ENCODE measurements at places on chromosomes 12 and 14. TPM values are rescaled to one million over a fixed set of nuclear protein-coding genes. Genes with fewer than 3 reads are reported as not detected.
A peak's percentile ranks its signal among the peaks of the same experiment; 100 is the strongest.

DNA sequence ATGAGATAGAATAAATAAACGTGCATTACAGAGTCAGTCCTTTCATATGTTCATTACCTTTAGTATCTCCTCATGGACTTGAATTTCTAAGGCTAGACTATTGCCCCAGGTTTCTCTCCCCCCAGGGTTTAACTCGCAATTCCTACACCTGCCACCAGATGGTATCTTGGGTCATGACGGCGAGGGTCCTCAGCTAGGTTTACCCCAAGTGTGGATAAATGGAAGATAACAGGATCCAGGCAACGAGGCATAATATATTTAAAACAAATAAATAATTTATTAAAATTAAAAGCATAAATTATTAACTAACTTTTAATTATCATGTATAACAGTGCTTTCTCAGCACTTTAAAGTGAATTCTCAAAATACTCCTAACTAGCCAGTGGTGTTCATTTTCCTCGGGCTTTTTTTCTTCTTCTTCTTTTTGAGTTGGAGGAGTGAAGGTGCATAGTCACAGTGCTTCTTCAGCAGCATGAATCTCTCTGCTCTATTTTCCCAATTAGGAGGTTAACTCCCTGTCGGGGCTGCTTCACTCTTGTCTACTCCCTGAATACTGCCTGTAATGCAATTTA lies 243.5 kb upstream of the CAND1 start:
- H3K36me3 ChIP-seq = no peaks in the 10 kb centered on the region
- no peaks in the 10 kb centered on the region for H3K4me1 ChIP-seq
- H3K27me3 ChIP-seq = no peaks in the 10 kb centered on the region
- no peak for DNase-seq
- H3K4me3 ChIP-seq = no peak overlapping the region

DNA sequence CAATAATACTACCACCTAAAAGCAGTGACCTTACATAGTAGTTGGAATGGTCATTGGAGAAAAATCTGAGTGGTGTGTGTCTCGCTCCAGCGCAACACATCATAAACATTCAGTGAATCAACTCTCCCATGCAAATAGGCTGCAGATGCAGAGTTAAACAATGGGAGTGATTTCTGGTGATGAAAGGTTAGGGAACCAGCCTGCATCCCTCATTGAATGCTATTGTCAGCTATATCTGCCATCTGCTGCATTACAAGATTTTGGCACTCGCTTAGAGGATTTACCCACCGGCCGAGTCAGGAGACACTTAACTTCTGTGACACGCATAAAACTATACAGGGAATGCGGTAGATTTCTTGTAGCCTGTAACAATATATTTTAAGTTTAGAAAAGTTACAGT lies 900.9 kb downstream of the FLRT2 start:
- DNase-seq = no peak
- H3K4me1 ChIP-seq = no peaks in the 10 kb centered on the region
- H3K36me3 ChIP-seq = no peaks in the 10 kb centered on the region
- no peak overlapping the region for H3K27ac ChIP-seq
- H3K27me3 ChIP-seq = no peaks in the 10 kb centered on the region

- no peaks in the 10 kb centered on the region for H3K4me1 ChIP-seq
- no peaks in the 10 kb centered on the region for H3K36me3 ChIP-seq
- H3K27me3 ChIP-seq = no peaks in the 10 kb centered on the region
- H3K27ac ChIP-seq = no peak overlapping the region
These were observed 13.5 kb downstream of the ISCA2 start for GRCh38 chr14:74507085-74507484.

AMDHD1 gene
- total RNA-seq = 1.1 TPM

DNA sequence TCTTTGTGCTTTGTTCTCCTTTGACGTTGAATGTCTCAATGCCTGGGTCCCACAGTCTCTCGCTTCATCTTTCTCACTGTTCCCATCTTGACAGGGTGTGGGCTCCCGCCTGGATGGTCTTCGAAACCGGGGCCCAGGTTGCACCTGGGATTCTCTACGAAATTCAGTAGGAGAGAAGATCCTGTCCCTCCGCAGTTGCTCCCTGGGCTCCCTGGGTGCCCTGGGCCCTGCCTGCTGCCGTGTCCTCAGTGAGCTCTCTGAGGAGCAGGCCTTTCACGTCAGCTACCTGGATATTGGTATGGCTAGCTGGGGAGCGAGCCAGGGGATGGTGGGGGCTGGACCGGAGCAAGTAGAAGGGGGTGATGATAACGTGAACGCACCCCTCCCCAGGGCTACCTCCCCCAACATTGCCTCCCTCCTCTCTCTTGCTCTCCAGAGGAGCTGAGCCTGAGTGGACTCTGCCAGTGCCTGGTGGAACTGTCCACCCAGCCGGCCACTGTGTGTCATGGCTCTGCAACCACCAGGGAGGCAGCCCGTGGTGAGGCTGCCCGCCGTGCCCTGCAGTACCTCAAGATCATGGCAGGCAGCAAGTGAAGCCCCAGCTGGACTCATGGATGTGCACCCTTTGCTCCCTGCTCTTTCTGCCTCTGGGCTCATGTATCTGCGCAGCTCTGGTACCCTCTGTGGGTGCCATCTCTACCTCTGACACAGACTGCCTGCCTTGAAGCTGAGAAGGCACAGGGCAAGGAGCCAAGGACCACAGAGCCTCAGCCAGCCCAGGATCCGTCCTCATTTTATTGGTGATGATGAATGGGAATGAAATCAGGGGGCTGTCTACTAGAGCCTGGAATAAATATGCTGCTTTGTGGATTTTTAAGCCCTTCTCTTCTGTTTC lies 1.5 kb downstream of the NPFF start:
- H3K4me3 ChIP-seq = no peak overlapping the region
- no peak for DNase-seq
- peaks cover 15% of the 10 kb centered on the region for H3K36me3 ChIP-seq

DNA sequence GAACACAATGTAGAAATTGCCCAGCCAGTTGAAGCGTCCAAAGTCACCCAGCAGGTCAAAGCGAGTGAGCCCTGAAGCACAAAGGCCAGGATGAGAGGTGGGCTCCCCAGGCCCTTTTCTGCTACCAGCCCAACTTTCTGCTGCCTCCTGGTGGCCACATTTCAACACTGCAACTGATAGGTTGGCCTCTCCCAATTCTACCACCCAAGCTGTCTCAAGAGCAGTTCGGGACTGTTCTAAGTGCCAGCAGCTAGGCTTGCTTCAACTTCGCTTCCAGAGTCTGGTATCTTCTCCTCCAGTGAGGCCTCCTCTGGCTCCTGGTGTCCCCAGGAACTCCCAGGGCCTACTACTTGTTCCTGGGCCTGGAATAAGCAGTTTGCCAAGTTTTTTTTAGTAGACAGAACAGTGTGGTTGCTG lies 3.4 kb upstream of the DHH start:
- H3K27me3 ChIP-seq = no peaks in the 10 kb centered on the region
- no peak overlapping the region for H3K27ac ChIP-seq
- H3K4me1 ChIP-seq = no peaks in the 10 kb centered on the region
- DNase-seq = peak; percentile 61
- H3K36me3 ChIP-seq = peaks cover 58% of the 10 kb centered on the region

SNRNP35 gene
- 43.2 TPM for total RNA-seq

DNA sequence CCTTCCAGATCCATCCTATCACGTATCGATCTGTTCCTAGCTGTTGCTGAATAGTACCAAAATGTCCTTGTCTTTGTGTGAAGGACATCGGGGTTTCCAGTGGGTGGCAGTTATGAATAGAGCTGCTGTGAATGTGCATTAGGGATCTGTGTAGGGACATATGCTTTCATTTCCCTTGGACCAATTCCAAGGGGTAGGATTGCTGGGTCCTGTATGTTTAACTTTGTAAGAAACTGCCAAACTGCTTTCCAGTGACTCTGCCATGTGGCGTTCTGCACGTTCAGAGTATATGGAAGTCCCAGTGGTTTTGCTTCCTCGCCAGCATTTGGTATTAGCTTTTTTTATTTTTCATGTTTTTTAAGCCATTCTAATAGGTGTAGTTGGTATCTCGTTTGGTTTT lies 28.6 kb downstream of the PACS2 start:
- no peaks in the 10 kb centered on the region for H3K27me3 ChIP-seq
- DNase-seq = no peak
- H3K4me3 ChIP-seq = no peak overlapping the region
- no peak overlapping the region for H3K27ac ChIP-seq
- no peaks in the 10 kb centered on the region for H3K36me3 ChIP-seq

DNA sequence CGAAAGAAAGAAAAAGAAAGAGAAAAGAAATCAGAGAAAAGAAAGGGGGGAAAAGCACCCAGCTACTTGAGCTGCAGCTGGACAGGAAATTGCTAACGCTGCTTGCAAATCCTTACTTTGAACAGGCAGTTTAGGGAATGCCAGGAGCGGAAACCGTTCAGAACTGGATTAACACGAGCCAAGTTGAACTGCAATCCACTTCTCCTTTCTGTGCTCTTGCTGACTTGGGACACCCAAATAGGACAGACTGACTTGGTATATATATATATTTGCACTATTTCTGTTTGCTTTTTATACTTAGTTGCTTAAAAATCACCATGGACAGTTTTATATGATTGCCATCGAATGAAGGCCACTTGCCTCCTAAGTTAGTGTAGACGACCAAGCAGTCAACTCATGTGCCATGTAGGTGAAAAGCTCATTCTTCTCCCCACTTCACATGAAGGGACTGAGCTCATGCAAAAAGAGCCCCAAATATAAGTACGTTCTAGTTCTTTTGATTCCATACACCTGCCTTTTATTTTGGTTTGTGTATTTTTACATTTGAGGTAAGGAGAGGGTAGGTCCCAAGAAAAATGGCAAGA lies 5.5 kb downstream of the DUSP6 start:
- no peak overlapping the region for H3K27ac ChIP-seq
- no peaks in the 10 kb centered on the region for H3K36me3 ChIP-seq
- no peaks in the 10 kb centered on the region for H3K27me3 ChIP-seq

EML1 gene
- 1.4 TPM for total RNA-seq

ADAM20 gene
- total RNA-seq = 0.89 TPM

- no peak for DNase-seq
- H3K4me1 ChIP-seq = no peaks in the 10 kb centered on the region
- H3K4me3 ChIP-seq = no peak overlapping the region
- H3K36me3 ChIP-seq = peaks cover 14% of the 10 kb centered on the region
- H3K27me3 ChIP-seq = no peaks in the 10 kb centered on the region
These were observed 11.8 kb downstream of the ZFYVE21 start for GRCh38 chr14:103727313-103727980.

GRCh38 chr12:21941506-21942376 lies 515 bp upstream of the ABCC9 start:
- no peak overlapping the region for H3K27ac ChIP-seq
- peaks cover 23% of the 10 kb centered on the region for H3K27me3 ChIP-seq
- no peak overlapping the region for H3K4me3 ChIP-seq
- H3K36me3 ChIP-seq = no peaks in the 10 kb centered on the region

GRCh38 chr14:63088865-63089264 lies 43.6 kb upstream of the KCNH5 start:
- H3K4me3 ChIP-seq = no peak overlapping the region
- no peaks in the 10 kb centered on the region for H3K4me1 ChIP-seq
- no peaks in the 10 kb centered on the region for H3K36me3 ChIP-seq
- H3K27ac ChIP-seq = no peak overlapping the region
- DNase-seq = no peak

IFI27 gene
- total RNA-seq = 1.8 TPM

SMCO2 gene
- total RNA-seq = not detected

BMP4 gene
- total RNA-seq = 0.21 TPM

SLC5A8 gene
- not detected for total RNA-seq

GPR162 gene
- not detected for total RNA-seq

DNA sequence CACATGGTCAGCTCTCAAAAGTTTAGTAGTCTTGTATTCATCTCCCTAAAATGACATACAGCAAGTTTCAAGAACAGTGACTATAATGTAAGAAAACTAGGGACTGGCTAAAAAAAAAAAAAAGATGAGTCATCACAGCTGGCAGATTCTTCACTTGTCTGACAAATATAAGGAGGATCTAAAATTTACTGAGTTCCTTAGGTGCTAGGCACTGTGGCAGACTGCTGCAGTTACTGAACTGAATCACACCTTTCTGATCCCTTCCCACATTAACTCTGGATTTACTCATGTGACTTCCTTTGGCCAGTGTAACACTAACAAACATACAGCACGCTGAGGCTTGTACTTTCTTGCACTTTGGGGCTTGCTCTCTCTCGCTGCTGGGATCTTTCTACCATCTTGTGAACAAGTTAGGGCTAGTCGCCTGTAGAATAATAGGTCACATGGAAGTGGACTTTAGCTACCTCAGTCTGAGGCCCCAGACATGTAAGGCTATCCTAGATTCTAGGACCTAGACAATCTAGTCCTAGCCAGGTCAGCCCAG lies 32.1 kb downstream of the BAZ1A start:
- no peak for DNase-seq
- no peaks in the 10 kb centered on the region for H3K4me1 ChIP-seq
- H3K4me3 ChIP-seq = no peak overlapping the region
- H3K27me3 ChIP-seq = no peaks in the 10 kb centered on the region

DNA sequence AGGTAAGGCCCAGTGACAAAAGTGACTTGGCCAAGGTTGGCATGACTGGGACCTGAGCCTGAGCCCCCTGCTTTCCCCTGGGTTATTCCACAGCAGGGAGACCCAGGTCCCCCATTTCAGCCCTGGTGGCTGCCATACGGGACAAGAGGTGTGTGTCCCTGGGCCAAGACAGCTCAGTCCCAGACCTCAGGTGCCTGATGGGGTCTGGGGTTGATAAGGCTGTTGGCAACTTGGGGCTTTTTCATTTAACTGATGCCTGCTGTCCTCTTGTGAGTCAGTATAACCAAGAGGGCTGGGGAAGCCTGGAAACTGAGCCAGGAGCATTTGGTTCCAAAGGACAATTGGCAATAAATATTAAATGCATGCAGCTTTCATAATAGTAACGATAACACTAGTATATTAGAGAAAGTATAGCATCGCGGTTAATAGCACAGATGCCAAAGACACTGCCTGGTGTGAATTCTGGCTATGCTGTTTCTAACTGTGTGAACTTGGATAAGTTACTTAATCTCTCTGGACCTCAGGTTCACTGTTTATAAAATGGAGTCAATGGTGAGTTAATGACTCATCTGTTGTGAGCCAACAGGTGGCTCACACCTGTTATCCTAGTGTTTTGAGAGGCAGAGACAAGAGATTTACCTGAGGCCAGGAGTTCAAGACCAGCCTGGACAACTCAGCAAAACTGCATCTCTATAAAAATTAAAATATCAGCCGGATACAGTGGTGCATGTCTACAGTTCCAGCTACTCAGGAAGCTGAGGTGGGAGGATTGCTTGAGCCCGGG lies 898 bp downstream of the SDSL start:
- DNase-seq = no peak
- H3K36me3 ChIP-seq = no peaks in the 10 kb centered on the region
- H3K4me3 ChIP-seq = no peak overlapping the region
- peaks cover 37% of the 10 kb centered on the region for H3K27me3 ChIP-seq

GRIN2B gene
- total RNA-seq = not detected

STX2 gene
- 26.7 TPM for total RNA-seq

GRCh38 chr14:90726656-90727055 lies 89.6 kb downstream of the TTC7B start:
- no peaks in the 10 kb centered on the region for H3K4me1 ChIP-seq
- H3K27me3 ChIP-seq = no peaks in the 10 kb centered on the region
- no peak overlapping the region for H3K27ac ChIP-seq
- no peak overlapping the region for H3K4me3 ChIP-seq
- no peaks in the 10 kb centered on the region for H3K36me3 ChIP-seq

Data from T-cell (primary cell).